ENCODE measurements at places on chromosomes 4 and X. TPM values are rescaled to one million over a fixed set of nuclear protein-coding genes. Genes with fewer than 3 reads are reported as not detected.

DNA sequence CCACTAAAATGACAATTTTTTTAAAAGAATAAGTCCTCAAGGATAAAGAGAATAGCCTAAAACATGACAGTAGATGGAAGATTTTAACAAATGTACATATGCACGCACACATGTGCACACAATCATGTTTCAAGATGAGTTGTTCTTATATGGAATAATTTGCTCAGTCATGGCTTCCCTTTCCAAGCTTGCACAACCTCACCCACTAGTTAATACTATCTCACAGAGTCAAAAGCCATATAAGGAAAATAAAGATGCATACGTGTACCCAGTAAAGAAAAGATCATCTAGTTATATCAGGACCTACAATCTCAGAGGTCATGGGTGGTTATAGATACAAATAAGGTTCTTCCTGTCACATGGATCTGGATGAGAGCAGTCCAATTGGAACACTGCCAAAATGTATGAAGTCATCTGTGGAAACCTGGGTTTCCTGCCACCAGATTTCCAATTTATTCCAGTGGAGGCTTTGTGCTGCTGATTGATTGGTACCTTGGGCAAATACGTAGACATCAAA lies 56.1 kb downstream of the FAM13A start:
- DNase-seq = no peak

DNA sequence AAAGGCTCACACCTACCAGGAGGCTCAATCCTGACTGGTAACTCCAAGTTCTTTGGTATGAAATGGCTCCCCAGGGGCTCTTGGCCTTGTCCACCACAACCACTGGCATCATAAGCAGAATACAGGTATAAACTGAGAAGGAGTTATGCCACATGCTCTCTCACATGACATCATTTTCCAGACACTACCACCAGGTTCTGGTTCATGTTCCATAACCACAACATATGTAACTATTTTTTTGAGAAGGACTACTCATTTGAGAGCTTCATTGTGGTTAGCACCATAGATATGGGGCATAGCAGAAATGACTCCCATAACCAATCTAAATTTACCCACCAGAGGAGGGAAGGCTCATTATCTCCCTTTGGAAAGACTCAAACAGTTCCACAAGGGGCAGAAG lies 19.6 kb downstream of the PRDM5 start:
- no peak for DNase-seq

The MAGEC1 gene
- not detected for total RNA-seq

The STBD1 gene
- total RNA-seq = 19.2 TPM

The BMPR1B gene
- 19.7 TPM for total RNA-seq

The FAM241A gene
- total RNA-seq = 5.0 TPM

- DNase-seq = peak; percentile 80
Observed at GRCh38 chr4:40745285-40745984, 4.3 kb upstream of the NSUN7 start.

- no peak for DNase-seq
Observed at GRCh38 chr4:1094336-1094690, 19.1 kb downstream of the RNF212 start.

The HOPX gene
- 5.4 TPM for total RNA-seq

DNA sequence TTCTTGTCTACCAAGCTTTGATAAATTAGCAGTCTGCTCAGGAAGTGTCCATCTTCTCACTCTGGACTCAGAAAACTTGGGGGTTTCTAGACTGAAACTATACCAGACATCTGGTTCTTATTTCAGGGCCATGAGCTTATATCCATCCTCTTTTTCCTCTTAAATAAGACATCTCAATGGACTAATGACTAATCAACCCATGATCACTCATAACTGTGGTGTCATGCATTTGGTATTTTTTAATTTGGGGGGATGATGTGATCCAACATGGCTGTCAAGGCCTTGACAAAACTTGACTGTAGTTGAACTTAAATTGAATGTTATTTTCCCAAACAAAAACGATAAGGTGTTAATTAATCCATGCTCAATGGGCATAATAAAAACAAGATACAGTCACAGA lies 87.8 kb downstream of the GPRASP3 start:
- no peak for DNase-seq

The CT47B1 gene
- not detected for total RNA-seq

GRCh38 chr4:84995386-84995785 lies 28.9 kb upstream of the WDFY3 start:
- no peak for DNase-seq

DNA sequence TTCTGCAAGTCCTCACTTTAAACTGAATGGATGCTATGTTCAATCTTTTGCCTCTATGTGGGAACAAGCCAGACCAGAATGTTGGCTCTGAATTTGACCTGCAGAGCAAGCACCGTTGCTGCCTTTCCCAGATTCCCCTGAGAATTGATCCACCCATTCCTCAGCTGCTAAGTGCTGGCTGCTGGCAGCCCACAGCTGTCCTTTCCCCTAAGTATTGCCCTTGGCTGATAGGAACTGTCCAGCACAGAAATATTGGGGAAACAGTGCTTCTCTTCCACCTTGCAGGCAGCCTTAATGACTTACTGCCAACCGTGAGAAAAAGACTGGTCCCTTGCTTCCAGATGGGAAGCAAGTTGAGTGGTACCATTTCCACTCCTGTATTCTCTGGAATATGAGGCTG lies 475.9 kb downstream of the PDHA2 start:
- no peak for DNase-seq

DNA sequence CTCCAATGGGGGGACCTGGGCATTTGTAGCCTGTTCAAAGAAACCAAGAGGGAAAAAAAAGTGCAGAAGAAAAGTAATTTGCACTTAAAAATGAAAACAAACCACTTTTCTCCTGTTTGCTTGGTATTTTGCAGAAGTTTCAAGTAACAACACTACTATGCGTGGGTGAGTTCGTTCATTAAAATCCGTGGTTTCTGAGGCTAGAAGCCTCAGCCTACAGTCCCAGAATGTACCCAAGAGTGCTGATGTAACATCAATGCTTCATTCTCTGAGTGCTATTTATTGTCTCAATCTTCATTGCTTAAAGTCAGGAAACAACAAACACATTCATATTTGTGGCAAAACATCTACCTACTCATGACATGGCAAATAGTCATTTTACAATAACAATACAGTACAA lies 29.2 kb downstream of the LGI2 start:
- DNase-seq = no peak

DNA sequence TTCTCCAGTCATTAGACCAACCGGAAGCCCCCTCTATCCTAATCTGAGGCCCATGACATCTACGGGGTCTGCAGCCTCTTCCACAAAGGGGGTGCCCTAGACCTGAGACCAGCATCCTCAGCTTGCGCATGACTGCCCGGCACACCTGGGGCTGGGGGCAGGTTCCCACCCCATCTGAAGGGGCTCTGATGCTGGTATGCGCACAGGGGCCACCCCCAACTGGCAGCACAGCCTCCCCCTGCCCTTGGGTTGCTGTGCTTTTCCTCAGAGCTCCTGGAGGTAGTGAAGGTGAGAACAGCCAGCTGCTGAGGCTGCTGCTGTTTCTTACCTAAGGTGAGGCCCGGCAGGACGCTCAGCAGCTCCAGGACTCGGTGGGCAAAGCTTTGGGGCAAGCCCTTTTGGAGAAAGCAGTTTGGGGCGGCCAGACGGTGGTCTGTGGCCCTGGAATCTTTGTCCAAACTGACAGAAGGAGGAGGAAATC lies 18.9 kb upstream of the CPLX1 start:
- no peak for DNase-seq

The DCUN1D4 gene
- total RNA-seq = 70.6 TPM

GRCh38 chr4:83701041-83701440 lies 165.1 kb downstream of the GPAT3 start:
- no peak for DNase-seq

GRCh38 chr4:972651-973424 lies 531 bp downstream of the DGKQ start:
- no peak for DNase-seq

The IL15 gene
- 5.0 TPM for total RNA-seq

- DNase-seq = no peak
Observed at GRCh38 chrX:138946926-138947325, 235.4 kb upstream of the FGF13 start.

The MAGEA2 gene
- total RNA-seq = not detected

Measured in esophagus muscularis mucosa (tissue), 4 donors.